ENCODE measurements at places on chromosomes 13 and 19. TPM values are rescaled to one million over a fixed set of nuclear protein-coding genes. Genes with fewer than 3 reads are reported as not detected.
A peak's percentile ranks its signal among the peaks of the same experiment; 100 is the strongest.

GRCh38 chr13:40619479-40619814 is 47.0 kb downstream of the FOXO1 start:
- no peak for DNase-seq
- H3K4me1 ChIP-seq: peaks cover 18% of the 10 kb centered on the region
- no peak overlapping the region for H3K4me3 ChIP-seq
- no peaks in the 10 kb centered on the region for H3K27me3 ChIP-seq
- H3K27ac ChIP-seq: no peak overlapping the region
- H3K36me3 ChIP-seq: no peaks in the 10 kb centered on the region

DNA sequence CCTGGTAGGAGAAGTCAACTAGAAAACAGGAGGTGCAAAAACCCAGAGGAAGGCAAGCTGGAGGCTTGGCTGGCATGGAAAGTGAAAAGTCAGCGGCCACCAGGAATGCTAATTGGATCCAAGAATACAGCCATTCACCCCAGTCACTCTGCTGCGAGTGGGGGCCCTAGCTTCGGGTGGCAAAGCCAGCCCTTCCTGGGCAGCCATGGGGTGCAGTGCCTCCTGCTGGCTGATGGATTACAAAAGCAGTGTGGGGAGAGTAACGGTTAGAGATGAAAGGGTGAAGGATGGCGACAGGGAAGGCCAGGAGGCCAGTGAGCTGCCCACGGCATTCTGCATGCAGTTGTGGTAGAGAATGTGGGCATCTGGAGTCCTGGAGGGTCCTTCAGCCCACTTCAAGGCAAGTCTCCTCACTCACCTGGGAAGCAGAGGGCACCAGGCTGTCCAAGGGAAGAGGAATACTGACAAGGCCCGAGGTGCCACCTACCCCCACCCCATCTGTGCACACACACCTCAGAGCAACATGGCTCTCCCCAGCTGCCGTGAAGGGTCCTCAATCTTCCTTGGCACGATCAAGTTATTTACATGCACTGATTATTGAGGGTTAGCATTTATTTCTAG is 20.3 kb upstream of the EPHX3 start:
- H3K4me3 ChIP-seq: peak overlapping the region; percentile 64
- DNase-seq: no peak
- peak overlapping the region; percentile 98 for H3K27ac ChIP-seq
- peaks cover 69% of the 10 kb centered on the region for H3K4me1 ChIP-seq

- H3K36me3 ChIP-seq: no peaks in the 10 kb centered on the region
- H3K27ac ChIP-seq: no peak overlapping the region
- H3K4me1 ChIP-seq: no peaks in the 10 kb centered on the region
- H3K4me3 ChIP-seq: no peak overlapping the region
Observed at GRCh38 chr19:50749490-50749889, 20.8 kb upstream of the GPR32 start.

GRCh38 chr13:26660185-26660584 is 100.4 kb downstream of the GPR12 start:
- H3K27ac ChIP-seq: no peak overlapping the region
- H3K27me3 ChIP-seq: no peaks in the 10 kb centered on the region
- no peak overlapping the region for H3K4me3 ChIP-seq
- DNase-seq: no peak
- no peaks in the 10 kb centered on the region for H3K36me3 ChIP-seq
- H3K4me1 ChIP-seq: peaks cover 2% of the 10 kb centered on the region

The FFAR3 gene
- total RNA-seq: not detected
